ENCODE measurements at places on chromosomes 6 and 20.

DNA sequence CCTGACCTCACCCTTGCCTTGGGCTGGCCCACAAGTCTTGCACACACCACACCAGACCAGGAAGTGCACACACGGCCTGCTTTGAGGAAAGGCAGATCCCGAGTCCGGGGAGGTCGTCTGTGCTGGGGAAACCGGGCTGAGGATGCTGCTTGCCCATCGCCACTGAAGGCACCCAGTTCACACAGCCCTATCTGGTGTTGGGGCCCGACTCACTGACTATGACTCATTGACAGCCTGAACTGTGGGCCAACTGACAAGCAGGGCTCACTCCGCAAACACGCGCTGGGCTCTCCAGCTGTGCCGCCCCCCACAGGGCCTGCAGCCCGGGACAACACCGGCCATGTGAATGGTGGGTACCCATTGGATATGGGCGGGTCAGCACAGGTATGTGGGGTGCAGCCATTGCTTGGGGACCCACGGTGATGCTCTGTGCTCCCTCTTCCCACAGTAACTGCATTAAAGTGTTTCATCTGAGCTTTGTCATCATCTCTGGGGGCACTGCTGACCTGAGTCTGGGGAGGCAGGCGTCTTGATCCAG, 1.6 kb downstream of the SAMD10 start:
- DNase-seq: no peak

- no peak for DNase-seq
Observed at GRCh38 chr20:61839912-61840778, 225.5 kb downstream of the TAF4 start.

- DNase-seq: no peak
Observed at GRCh38 chr6:26206868-26207801, 119.9 kb downstream of the HFE start.

GRCh38 chr20:50848341-50848808, 53.5 kb downstream of the BCAS4 start:
- DNase-seq: no peak

DNA sequence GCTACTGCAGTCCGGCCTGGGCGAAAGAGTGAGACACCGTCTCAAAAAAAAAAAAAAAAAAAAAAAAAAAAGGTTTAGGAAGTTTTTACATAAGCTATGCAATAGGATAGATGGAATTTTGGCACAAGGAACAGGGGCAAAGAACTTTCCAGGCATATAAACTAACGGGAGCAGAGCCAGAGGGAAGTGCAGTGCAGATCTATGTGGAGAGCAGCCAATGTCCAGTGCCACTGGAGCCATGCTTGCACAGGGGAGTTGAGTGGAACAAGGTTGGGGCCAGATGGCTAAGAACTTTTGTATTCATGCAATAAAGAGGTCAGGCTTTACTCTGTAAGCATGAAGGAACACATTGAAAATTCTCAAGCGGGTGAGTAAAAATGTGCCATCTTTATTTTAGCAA, 10.8 kb downstream of the SLC17A2 start:
- DNase-seq: no peak

DNA sequence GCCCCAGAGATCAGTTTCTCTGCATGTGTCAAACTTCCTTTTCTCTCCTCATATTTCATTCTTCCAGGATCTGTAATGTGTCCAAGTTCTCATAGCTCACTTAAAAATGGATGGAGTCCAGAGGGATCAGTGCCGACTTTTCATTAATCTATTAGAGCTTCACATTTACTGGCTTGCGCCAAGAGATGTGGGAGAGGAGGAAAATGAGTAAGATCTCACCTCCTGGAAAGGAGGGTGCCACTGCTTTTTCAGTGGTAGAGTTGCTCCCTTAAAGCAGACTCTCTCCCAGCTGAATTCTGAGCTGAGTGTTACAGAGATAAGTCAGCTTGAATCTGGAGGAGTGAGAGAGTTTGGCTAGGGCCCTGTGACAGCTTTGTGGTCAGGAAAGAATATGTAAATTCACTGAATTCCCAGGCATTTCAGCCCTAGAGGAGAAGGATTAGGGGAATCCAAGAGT, 175.9 kb downstream of the SOX4 start:
- DNase-seq: no peak

GRCh38 chr6:128738112-128738511, 144.8 kb upstream of the LAMA2 start:
- DNase-seq: no peak

DNA sequence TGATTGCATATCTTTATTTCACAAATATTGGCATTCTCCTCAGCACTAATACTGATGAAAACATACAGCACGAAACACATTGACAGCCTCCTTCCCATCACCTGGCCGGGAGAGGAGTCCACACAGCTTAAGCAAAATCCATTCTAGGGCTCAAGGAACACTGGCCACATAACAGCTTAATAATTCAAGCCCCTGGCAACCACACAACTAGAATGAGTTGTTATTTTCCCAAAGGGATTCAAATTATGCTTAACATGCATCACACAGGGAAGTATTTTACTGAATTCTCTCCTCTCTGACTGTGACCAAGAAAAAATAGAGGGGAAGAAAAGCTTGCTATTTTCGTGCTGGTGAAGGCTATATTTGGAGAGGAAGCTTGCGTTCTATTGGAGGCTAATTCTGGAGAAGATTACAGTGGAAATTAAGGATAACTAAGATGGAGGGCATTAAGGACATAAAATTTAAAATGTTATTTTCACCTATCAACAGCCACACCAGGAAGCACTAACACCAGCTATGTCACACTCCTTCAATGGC, 198.5 kb downstream of the ADGRG6 start:
- no peak for DNase-seq

DNA sequence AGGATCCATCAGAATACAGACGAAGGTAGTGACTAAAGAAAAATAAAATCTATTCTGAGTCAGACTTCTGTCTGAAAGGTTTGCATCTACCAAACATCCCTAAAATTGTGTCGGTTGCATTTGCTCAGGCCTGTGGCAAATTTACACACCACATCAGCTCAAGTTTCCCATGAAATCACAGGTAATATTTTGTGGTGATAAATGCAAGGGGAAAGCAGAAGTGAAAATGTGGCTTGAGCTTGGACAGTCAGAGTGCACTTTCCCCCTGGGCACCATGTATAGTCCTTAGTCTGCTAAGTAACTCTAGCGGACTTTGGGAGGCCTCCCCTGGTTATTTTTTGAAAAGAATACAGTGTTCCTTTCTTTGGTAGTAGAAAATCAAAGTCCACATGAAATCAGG, 159.1 kb downstream of the PKHD1 start:
- DNase-seq: no peak

GRCh38 chr20:19964289-19965265, 52.6 kb upstream of the NAA20 start:
- no peak for DNase-seq

DNA sequence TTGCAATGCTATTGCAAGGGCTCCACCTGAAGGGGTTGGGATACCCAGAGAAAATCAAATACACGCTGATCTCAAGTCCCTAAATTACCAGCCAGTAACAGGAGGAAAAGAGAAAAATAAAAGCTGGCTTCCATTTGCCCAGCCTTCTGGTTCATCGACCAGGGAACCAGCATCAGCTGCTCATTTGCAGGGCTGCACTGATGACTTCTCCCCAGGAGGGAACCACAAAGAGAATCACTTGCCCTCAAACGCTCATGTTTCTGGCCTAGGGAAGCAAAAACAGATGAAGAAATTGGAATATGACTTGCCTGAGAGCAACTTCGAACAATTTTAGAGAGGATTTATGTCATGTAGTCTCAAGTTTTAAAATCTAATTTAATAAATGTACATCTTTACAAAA, 119.7 kb downstream of the SH3BGRL2 start:
- DNase-seq: no peak

DNA sequence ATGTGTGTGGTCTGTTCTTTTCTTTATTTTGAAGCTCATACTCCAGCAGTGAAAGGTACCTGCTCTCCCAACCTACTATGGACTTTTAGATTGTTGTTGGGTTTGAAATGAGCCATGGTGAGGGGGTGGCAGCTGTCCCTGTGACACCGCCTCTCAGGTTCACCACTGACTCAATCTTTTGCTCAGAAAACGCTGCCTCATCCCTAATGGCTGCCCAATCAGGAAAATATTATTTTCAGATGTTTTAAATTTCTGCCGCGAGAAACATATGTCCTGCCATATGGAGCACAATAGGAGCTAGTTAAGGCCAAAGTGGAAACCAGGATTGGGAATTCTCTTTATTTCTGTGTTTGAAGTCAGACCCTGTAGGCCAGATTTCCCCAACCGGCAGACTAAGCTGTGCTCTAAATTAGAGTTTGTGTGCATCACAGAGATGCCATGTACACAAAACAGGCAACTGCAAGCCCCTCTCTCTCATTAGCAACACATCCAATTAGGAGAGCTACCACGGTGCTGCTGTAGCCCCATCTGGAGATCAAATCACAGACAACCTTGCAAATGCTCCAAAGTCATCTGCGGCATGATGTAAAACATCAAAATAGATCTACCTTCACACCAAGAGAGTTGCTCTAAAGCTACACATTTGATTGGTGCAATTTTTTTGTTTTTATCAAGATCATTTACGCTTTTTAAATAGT, 144.1 kb upstream of the BACH2 start:
- DNase-seq: no peak

- DNase-seq: no peak
Observed at GRCh38 chr6:2245877-2246863, 765 bp upstream of the GMDS start.

DNA sequence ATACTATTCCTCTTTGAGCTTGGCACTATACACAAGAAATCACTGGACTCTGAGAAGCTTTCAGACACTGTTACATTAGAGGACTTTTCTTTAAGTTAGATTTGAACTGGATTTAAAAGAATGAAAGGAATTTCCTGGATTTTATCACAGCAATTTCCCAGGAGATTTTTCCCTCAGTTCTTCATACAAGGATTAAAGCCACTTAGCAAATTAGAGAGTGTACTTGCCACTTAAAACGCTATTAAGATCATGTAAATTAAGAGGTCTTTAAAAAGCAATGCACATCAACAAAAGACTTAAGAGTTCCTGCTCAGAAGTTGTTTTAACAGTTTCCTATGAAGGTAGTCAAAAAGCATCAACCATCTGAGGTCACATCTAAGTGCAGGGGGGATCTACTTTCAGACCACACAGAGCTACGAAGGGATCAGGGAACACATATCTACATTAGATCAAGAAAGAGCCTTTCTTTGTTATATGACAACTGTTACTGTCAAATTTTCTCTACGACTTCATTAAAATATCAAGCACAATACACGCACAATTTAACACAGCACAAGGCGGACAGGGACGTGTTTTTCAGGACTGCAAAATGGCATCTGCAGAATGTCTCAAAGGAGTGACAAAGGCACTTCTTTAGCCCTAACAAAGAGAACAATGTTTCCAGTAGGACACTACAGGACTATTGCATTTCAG, 65.8 kb downstream of the EPB41L2 start:
- no peak for DNase-seq

- no peak for DNase-seq
Observed at GRCh38 chr6:150230832-150231524, 88.1 kb downstream of the PPP1R14C start.

GRCh38 chr20:53824779-53825178, 231.1 kb upstream of the ZNF217 start:
- DNase-seq: no peak

DNA sequence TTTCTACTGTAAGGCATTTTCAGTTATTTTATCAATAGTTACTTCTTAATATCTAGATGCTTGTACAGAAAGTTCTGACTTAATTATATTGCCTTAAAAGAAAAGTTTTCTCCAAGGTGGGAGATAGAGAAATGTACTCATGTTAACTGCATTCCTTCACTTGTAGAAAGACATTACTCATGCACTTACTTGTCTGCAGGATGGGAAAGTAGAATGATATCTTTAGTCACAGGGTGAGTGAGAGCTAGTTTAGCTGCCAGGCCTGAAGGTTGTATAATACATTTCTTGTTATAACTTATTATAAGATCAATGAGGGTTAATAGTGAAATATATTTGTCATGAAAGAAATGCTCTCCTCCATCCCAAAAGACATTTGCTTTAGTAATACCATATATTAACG, 92.1 kb downstream of the CRYBG1 start:
- DNase-seq: no peak

- no peak for DNase-seq
Observed at GRCh38 chr20:59966428-59966827, 8.2 kb downstream of the CDH26 start.

DNA sequence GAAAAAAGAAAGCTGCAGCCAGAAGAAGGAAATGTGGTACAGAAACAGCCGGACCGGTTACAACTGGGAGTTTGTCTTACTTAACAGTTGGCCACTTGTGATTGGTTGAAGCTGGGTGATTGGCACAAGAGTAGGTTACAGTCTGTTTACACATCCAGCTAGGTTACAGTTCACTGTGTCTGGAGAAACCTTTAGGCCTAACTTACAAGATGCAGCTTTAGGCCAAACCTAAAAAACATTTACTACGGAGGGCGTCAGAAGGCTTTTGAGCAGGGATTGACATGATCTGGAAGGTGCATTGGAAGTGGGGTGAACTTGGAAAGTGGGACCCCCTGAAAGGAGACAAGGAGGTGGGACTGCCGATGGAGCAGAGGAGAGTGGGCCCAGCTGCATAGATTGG, 122.3 kb downstream of the BANF2 start:
- DNase-seq: no peak

DNA sequence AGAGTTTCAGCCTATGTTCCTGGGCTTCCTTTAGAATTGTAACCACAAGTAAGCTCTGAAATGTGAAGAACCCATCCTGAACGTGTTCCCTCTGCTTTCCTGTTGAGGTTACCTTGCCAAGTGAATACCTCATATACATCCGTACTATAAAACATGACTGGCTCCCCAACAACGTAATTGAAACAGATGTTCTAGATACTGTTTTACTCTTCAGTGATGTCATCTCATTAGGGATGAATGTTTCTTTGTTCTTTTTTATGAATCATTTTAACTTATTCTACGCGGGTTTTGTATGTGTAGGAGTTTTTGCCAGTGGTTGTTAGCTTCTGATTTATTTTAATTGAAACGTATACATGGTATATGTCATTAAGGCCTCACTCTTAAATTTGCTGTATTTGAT, 166.8 kb downstream of the SAMD5 start:
- DNase-seq: no peak

DNA sequence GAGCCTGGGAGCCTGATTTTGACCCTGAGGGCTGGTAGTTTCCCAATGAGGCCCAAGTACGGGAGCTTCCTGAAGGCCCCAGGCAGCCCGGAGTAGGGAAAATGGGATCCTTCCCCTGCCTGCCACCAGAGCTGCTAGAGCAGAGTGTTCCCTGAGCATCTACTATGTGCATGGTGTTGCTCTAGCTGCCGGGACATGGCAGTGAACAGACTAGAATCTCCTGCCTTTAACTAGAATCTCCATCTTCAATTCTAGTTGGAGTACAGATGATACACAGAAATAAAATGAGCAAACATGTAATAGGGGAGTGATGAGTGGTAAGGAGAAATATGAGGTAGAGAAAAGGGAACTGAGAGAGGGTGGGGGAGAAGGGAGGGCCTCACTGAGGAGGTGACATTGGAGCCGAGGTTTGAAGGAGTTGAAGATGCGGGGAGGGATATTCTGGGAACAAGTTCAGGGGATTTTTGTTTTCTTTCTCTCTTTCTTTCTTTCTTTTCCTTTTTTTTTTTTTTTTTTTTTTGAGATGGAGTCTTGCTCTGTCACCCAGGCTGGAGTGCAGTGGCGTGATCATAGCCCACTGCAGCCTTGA, 18.5 kb downstream of the VSTM2L start:
- no peak for DNase-seq

- no peak for DNase-seq
Observed at GRCh38 chr20:24504331-24505285, 35.2 kb downstream of the SYNDIG1 start.
